ENCODE measurements at places on chromosomes 1 and 21.

GRCh38 chr1:28256197-28256827 is 3.0 kb upstream of the SESN2 start:
- no peak for DNase-seq

- DNase-seq = no peak
Observed at GRCh38 chr1:87182611-87183010, 146.1 kb upstream of the LMO4 start.

- no peak for DNase-seq
Observed at GRCh38 chr21:36207577-36208320, 51.1 kb downstream of the DOP1B start.

DNA sequence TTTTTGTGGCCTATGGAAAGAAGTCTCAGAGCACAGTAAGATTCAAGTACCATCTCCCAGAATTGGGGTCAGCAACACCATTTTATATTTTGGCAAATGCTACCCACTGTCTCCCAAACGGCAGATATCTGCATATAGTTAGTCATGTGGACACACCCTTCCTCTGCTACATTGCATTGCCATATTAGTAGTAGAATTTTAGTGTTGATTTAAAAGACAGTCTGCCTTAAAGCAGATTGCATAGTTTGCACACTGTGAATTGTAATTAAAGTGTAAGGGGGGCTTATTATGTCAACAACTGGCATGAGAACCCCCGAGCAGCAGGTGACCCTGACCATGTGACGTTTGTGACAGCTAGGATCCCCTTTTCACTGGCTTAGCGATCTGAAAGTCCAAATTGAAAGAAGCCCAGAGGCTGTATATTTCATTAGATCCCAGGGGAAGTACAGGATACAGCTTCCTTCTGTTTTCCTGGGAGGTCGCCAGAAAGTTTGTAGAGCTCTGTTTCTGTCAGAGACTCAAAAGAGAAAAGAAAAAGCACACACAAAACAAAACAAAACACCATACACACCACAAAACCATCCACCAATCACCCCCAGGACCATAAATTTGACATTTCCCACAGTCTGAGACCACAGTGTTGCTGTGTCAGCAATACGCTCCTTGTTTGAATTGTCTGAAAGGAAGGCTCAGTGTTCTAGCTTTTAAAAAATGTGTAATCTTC is 172.4 kb downstream of the NFIA start:
- DNase-seq = no peak

GRCh38 chr1:101394041-101394440 is 157.2 kb downstream of the S1PR1 start:
- DNase-seq = no peak

DNA sequence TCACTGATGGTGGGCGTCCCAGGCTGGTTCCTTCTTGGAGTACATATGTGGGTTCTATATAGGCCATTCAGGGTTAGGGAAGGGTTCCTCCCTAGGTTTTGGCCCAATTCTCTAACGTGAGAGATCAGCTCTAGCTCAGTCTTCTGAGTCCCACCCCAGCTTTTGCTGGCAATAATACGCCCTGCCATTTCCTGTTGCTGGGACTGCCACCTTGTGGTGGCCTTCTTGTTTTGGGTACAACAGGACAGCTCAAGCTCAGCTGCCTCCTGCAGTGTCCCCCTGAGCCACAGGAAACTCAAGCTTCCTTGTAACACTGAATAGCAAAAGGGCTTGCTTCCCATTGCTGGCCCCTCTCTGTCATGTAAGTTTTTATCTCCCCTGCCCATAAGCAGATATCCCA is 77.8 kb downstream of the BACH1 start:
- DNase-seq = no peak

DNA sequence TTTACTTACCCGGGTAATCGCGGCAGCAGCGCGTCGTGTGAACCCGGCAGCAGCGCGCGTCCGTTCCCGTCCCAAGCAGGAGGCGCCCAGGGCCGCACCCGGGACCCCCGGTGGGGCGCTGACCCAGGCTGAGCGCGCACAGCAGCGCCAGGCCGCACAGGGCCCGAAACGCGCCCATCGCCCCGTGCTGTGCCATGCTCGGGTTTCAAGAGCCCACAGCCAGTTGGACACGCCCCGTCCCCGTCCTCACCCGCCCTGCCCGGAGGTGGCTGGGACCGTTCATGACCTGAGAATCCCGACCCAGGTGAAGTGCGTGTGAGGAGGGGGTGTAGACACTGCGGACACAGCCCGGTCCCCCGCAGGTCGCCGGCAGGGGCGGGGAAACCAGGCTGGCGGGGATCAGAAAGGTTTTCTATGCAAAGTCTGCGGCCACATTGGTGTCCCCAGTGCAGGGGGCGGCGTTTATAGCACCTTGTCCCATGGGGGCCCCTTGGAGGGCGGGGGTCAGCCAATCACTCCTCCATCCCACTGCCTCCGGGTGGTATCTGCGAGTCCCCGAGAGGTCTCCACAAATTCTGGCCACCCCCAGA is at the start of gene TNFRSF18:
Gene TNFRSF18 (minus strand): TSS at position 217 of the 590 bp plus-strand sequence. CDS start 21 bp downstream, at position 196.
- no peak for DNase-seq

- no peak for DNase-seq
Observed at GRCh38 chr1:200774735-200775444, 36.2 kb downstream of the CAMSAP2 start.

DNA sequence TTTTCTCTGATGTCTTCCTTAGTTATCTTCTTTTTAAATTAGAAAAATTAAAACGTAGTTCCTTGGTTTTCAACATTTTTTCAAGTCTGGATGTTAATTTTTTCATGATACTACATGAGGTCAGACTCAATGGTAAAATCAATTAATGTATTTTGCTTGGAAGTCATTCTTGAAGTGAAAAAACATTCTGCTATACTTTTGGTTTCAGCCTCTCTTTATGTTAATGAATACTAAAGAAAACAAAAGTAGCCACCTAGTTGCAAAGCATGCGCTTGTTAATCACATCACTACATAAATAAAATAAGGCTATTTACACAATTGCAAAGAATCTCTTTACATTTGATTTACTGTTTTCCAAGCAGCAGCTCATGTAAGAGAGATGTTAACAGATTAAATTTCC is 170.4 kb downstream of the LIPI start:
- no peak for DNase-seq

- peak; percentile 63 for DNase-seq
Observed at GRCh38 chr1:15128520-15129313, 24.8 kb upstream of the TMEM51 start.

- no peak for DNase-seq
Observed at GRCh38 chr1:45723248-45723930, 27.1 kb downstream of the IPP start.

DNA sequence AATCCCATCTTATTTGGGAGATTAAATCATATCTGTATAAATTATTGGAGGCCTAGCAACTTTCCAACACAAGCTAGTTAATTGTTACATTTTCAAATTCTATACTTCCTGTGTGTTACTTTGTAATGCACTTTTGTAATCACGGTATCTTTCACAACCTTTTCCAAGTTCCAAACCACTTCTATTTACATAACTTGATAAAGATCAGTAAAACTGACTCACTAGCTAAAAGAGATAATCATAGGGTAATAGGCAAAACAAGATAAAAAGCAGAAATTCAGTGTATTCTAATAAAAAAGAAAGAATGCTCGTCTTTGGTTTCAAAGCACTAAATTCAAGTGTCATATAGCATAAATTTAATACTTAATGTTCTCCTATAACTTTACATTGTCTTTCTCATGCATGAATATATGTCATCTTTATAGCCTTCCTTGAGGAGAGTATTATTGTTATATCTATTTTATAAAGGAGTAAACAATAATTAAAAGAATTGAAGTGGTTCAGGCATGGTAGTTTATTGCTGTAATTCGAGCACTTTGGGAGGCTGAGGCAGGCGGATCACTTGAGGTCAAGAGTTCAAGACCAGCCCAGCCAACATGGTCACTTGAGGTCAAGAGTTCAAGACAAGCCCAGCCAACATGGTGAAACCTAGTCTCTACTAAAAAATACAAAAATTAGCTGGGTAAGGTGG is 66.4 kb downstream of the RGS13 start:
- DNase-seq = no peak

DNA sequence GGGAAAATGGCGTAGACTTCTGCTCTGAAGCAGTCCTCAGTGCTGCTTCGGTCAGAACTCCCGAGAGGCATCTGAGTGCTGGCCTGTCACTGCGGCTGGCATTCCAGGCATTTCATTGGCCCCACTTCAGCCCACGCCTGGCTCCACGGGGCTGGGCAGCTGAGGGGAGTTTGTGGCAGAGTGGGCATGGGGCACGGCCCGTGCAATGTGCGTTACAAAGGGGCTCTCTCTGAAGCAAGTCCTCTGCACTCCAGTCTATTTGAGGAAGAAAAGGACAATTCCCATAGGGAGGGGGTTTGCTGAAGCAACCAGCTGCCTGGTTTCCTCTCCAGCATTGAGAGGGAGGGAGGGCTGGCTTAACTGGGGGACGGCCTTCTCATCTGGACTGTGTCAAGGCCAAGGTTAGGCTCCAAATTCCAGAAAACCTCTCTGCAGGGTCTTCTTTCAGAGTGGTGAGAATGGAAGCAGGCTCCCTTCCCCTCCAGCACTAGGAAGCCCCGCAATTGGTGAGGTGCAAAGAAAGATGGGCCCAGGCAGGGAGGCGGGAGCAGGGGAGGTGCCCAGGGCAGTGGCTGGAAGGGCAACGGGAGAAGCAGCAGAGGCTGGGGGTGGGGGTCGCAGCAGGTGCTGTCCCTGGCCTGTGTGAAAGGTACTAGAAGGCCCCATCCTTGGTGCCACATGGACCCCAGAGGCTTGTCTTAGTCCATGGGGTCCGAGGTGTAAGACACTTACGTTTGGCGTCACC is 21.1 kb upstream of the GPR157 start:
- DNase-seq = no peak

DNA sequence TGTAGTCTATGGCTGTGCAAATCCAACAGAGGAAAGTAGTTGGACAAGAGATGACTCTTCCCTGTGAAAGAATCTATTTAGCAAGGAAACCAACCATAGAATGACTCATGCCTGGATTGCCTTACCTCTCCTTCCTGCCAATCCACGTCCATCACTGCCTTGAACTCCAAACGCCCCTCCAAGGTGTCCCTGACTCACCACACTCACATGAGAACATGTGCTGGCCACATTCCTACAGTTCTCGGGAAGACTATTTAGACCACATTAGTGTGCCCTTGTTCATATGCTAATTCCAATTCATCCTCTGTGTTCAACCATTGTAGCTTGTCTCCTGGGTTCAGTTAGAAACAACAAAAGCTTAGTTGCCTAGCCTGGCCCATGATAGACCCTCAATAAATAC is 157.3 kb downstream of the SLC30A10 start:
- no peak for DNase-seq

GRCh38 chr1:24501371-24502064 is 1.1 kb upstream of the RCAN3 start:
- no peak for DNase-seq

DNA sequence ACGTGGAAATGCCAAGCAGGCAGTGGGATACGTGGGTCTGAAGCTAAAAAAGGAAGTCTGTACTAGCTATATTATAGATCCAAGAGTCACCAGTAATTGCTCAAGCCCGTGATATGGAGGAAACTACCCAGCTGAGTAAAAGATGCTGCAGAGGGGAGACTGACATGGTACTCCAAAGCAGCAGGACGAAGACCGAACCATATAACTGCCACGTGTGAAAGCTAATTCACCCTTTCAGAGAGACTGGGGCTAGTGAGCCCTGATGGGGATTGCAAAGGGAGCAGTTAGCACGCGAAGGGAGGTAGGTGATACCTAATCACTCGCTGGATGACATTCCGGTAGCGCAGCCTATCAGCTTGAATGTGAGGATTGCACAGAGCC is 316 bp downstream of the AP4B1 start:
- no peak for DNase-seq

DNA sequence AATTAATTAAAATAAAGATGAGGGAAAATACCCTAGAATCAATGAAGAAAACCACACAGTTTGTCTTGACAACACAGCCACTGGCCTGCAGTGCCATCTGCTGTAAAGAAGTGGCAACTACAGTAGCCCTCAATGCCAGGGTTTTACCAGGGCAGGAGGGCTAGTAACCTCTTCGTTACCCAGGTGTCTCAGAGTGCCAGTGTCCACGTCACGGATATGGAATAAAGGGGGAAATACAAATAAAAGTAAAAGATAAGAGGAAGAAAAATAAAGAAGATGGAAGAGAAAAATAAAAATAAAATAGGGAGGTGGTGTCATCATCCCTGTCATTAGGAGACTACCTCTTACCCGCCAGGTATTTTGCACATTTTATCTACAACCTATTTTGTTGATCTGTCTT is 14.2 kb upstream of the SLC44A3 start:
- peak; percentile 37 for DNase-seq

Measured in NCI-H1092 treated with DMSO at 0.1 percent for 48 hours (cell line).